ENCODE measurements at places on chromosomes 3 and 15.

DNA sequence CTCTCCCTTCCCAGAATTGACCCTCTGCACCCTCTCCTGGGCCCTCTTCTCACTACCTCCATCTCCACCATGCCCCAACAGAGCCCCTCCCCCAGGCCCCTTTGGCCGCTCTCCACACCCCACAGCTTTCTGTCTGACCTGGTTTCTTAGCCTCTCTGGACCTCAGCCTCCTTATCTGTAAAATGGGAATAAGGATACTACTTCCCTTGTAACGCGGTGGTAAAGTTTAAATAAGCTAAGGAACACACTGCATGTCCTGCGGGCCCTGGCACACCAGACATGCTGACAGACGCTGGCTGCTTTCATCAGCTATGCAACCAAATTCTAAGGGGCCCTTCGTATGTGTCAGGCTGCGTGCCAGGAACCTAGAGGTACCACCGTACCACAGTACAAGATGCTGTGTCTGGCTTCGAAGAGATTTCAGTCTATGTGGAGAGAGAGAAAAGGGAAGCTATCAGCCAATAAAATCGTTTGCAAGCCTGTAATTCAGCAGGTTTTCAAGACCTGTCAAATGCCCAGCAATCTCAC lies 777 bp upstream of the SLC51A start:
- no peak for DNase-seq

DNA sequence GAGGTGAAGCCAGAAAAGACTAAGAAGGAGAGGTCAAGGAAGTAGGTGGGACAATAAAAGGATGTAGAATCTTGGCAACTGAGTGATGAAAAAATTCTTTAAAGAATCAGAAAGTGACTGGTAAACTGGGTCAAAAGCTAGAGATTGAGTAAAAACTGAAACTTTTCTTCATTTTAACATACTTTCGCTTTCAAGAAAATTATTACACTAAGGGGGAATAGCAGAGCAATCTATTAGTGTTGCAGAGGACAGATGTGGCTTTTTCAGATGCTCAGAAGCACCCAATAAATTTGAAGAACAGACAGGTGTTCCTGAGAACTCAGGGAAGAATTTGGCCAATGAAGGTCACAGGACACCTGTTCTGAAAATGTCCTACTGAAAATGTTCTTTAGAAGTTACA lies 805.4 kb upstream of the ALCAM start:
- no peak for DNase-seq

GRCh38 chr15:80989081-80989517 lies 520 bp downstream of the MESD start:
- DNase-seq = no peak

- DNase-seq = no peak
Observed at GRCh38 chr15:45399381-45400212, 21.3 kb upstream of the GATM start.

GRCh38 chr15:27937851-27938250 lies 161.3 kb downstream of the OCA2 start:
- DNase-seq = no peak

DNA sequence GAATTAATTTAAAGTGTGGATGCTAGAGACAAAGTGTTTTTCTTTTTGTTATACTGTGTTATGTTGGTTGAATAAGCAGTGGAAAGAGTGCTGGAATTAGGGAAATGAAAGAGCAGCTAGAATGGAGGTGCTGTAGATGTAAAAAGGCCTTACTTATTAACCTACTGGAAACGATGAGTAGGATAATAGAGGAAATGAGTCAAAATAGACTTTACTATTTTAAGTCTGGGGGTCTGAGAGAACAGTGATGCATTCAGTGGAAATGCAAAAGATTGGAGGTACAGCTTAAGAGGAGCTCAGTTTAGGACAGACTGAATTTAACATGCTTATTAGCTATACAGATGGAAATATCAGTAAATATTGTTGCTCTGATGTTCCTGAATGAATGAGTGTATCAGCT lies 674.0 kb downstream of the OTOL1 start:
- no peak for DNase-seq

DNA sequence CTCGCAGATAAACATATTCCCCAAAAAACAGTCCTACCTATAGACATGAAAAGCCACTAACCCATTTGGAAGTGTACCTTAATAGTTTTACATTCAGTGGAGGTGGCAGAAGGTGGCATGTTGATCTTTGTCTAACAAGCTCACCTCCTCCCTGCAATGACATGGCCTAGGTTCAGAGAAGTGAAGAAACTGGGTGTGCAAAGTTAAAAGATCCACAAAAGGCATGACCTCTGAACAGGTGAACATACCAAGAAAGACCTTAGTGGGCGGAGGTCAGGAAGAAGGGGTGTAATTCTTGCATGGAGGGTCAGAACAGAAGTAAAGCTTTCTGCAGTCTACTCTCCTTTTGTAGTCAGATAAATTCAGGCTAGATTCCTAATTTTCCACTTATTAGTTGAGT lies 822 bp downstream of the MRPL3 start:
- DNase-seq = no peak

DNA sequence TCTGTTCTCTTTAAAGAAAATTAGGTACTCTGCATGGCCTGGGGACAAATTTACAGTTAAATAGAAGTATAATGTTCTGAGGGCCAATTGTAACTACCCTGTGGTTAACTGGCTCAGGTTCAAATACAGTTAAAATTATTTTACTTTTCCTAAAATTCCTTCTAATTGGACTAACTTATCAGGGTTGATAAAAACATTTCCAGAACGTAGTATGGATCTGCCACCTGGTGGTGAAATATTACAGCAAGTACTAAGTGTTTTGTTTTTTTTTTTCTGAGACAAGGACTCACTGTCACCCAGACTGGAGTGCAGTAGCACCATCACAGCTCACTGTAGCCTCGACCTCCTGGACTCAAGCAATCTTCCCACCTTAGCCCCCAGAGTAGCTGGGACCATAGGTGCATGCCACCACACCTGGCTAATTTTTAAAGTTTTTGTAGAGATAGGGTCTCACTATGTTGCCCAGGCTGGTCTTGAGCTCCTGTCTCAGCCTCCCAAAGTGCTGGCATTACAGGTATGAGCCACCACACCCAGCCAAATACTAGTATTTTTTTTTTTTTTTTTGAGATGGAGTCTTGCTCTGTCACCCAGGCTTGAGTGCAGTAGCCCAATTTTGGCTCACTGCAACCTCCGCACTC lies 29.2 kb downstream of the NEO1 start:
- DNase-seq = peak; percentile 42

DNA sequence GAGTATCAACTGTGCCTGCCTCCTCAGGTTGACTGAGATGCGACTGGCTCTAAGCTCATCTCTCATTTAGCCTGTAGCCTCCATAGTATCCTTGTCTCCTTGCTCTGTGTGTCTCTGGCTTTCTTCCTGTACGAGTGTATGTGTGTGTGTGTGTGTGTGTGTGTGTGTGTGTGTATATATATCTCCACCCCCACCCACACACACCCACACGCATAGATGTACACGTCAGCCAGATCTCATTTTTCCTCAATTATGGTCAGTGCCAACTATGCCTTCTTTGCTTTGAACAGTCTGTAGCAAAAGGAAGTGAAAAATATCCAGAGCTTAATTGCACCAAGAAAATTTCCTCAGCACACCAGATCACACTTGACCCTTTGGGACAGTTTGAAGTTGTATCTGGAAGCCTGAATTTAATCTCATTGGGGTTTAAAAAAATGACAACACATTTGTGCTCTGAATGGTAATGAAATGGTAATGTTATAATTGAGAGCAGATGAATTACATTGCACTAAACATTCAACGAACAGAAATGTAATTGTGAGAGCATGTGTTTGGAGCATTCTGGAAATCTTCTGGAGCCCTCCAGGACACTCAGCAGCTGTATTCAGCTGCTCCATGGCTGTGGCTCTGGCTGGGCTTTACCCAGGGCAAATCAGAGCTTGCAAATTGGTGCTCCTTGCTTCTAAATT lies 63.6 kb downstream of the RYR3 start:
- no peak for DNase-seq

GRCh38 chr3:182683453-182683852 lies 109.9 kb upstream of the ATP11B start:
- peak; percentile 39 for DNase-seq

DNA sequence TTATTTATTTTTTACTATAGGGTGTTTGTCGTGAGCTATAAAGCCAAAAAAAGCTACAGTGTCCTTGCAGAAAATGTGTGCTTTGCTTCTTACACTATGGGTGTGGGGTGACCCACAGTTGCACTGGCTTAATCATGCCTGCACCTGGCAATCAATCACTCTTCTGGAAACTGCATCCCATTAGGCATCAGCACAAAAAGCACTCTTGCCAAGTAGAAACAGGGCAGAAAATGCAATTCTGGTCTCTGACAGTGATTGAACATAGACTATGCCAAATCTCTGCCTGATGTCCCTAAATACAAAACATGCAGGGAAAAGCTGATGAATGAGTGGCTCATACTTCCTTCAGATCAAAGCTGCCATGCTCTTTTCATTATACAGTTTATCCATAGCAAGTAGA lies 30.4 kb upstream of the PLAAT1 start:
- no peak for DNase-seq

DNA sequence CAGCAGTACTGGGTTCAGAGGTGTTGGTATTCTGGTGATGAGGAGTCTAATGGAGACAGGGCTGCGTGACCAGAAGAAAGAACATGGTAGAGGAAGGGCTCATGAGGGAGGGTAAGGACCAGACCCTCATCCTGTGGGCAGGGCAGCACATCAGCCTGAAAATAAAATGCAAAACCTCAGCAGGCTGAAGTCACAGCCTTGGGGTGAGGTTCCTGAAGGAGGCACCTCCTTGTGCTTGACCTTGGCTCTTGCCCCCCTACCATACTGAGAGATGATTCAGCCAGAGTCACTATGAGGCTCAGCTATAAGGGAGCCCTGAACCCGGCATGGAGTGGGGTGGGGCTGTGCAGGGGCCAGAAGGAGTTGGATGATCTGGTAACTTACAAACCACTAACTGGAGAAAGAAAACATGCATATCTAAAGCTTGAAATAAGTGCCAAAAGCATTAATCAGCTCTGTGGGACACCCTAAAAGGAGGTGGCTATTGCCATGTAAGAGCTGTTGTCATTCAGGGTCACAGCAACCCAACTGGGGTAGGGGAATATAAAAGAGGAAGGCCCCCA lies 60.2 kb downstream of the CORO2B start:
- peak; percentile 62 for DNase-seq

- no peak for DNase-seq
Observed at GRCh38 chr3:150394606-150395005, 13.5 kb upstream of the TSC22D2 start.

- no peak for DNase-seq
Observed at GRCh38 chr3:127736801-127737539, 64.2 kb downstream of the ABTB1 start.

DNA sequence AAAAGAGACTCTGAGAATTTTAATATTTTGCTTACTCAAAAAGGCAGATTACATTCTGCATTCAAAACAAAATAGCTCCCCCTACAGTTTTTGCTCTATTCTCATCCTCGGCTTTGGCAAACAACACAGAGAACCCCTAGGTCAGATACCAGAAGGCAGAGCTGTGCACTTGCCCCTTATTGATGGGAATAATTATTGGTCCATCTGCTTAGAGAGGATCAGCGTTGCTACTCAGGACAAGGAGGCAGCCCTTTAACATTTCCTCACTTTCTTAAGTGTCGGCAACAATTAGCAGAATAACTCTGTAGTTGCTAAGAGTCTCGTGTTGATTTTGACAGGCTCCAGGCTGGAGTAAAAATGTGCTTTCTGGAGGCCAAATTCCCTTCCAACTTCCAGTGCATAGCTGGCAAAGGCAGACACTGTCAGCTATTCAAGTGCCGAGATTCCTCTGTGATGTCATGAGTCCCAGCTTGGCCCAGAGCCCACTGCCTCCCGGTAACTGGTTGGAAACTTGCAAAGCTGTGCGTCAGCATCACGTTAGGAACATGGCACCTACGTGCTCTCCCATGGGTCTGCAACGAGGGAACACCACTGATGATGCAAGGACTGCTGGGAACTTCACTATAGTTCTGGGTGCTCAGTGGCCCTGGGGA lies 482.7 kb upstream of the ADAMTS9 start:
- peak; percentile 15 for DNase-seq

- DNase-seq = no peak
Observed at GRCh38 chr3:105253225-105253624, 113.5 kb upstream of the ALCAM start.

DNA sequence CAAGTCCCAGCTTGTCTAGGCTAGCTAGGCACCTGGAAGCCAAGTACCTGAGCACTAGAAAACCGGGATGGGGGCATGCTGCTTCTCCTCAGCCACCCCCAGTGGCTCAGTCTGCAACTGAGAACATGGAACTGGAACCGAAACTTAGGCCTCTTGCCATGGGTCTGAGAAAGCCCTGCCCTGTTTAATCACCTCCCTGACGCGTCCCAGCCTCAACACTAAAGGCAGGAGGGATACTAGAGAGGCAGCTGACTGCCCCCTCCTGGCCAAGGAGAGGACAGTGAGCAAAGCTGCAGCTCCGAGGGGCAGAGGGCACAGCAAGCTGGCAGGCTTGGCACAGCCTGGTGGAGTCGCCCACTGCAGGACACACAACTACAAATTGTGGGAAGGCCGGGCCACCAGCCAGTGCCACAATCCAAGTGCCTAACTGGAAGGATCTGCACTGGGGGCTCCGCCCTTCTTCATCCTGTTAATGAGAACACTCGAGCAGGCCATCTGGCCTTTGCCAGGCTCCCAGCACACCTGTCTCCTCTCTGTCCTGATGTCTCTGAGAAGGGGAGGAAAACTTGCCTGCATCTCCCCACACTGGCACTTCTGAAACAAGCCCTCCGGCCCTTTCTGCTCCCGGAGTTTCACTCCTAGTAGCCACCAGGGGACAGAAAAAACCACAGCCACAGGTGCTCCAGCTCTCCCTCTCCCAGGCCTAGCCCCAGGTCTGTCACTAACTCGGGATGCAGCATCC lies 53.7 kb downstream of the BDH1 start:
- peak; percentile 84 for DNase-seq

DNA sequence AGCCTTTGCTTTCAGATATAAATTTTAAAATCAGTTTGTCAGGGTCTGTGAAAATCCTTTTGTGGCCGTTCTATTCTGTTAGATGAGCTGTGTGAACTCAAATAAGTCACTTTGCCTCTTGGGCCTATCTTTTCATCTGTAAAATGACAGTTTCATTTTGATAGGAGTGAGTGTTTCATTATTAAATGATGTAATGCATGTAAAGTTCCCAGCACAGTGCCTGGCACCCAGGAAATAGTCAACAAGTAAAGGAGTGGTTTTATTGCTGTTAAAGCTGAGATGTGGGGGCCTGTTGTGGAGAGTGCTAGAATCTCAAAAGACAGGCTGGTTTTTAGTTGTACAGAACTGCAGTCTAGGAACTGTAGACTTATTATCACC lies 394.5 kb upstream of the CFAP20DC start:
- no peak for DNase-seq

DNA sequence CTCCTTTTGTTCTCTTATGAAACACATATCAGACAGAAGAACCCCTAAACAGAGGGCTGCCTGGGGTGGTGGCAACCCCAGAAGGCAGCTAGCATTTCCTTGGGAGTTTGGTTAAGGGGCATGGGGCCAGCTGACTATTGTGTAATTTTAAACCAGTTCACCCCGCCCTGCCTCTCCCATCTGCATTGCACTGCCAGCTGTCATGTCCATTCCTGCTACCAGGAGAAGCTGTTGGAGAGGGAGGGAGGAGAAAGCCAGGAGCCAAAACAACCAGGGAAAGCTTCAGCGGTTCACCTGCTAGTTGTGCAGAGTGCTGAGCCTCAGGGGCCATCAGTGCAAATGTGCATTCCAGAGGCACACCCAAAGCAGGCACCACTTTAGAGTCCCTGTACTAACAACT lies 47.6 kb upstream of the ATP1B3 start:
- no peak for DNase-seq

- DNase-seq = no peak
Observed at GRCh38 chr3:120909602-120909878, 1.5 kb downstream of the STXBP5L start.

All from HS-27A (cell line).